Inflammatory macrophage treated with lipopolysaccharide for 1 hour (primary cell): ENCODE measurements at places on chromosomes 1 and 21.

- DNase-seq = no peak
Observed at GRCh38 chr1:95778217-95778616, 544.2 kb downstream of the RWDD3 start.

- no peak for DNase-seq
Observed at GRCh38 chr1:214429951-214430770, 121.2 kb downstream of the PTPN14 start.

DNA sequence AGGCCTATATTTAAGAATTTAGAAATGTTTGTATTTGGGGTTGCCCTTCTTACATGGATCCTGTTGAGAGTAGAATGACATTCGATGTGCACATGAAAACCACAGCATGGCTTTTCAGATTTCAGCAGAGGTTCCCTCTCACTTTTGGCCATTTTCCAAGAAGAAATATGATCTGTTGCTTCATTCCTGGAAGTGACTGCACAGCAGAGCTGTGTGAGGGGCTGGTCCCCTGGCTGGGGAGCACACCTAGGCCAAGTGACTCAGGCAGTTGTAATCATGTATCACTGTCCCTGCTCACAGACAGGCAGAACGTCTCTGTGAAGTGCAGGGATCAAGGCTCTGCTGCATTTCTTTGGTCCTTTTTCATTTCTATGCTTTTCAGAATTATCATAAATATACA, 32.3 kb downstream of the AGT start:
- peak; percentile 4 for DNase-seq

DNA sequence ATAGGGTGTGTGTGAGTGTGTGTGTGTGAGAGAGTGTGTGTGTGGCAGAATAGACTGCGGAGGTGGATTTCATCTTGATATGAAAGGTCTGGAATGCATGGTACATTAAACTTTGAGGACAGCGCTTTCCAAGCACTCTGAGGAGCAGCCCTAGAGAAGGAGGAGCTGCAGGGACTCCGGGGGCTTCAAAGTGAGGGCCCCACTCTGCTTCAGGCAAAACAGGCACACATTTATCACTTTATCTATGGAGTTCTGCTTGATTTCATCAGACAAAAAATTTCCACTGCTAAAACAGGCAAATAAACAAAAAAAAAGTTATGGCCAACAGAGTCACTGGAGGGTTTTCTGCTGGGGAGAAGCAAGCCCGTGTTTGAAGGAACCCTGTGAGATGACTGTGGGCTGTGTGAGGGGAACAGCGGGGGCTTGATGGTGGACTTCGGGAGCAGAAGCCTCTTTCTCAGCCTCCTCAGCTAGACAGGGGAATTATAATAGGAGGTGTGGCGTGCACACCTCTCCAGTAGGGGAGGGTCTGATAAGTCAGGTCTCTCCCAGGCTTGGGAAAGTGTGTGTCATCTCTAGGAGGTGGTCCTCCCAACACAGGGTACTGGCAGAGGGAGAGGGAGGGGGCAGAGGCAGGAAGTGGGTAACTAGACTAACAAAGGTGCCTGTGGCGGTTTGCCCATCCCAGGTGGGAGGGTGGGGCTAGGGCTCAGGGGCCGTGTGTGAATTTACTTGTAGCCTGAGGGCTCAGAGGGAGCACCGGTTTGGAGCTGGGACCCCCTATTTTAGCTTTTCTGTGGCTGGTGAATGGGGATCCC, 18.3 kb upstream of the HDAC1 start:
- DNase-seq = no peak

DNA sequence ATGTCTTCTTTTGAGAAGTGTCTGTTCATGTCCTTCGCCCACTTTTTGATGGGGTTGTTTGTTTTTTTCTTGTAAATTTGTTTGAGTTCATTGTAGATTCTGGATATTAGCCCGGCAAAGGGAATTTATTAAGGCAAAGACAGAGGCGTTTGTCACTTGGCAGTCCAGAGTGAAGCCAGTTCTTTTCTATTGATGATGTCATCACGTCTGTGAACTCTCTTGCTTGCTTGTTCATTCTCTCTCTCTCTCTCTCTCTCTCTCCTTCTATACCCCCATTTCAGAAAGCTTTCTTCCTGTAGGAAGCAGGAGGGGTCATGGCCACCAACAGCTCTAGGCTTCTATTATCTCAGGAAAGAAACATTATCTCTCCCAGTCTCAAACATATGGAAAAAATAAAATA, 291.3 kb downstream of the OMA1 start:
- DNase-seq = no peak

GRCh38 chr1:230691615-230692014, 22.3 kb downstream of the AGT start:
- no peak for DNase-seq

GRCh38 chr1:67552336-67552759, 122.1 kb upstream of the SERBP1 start:
- DNase-seq = no peak

DNA sequence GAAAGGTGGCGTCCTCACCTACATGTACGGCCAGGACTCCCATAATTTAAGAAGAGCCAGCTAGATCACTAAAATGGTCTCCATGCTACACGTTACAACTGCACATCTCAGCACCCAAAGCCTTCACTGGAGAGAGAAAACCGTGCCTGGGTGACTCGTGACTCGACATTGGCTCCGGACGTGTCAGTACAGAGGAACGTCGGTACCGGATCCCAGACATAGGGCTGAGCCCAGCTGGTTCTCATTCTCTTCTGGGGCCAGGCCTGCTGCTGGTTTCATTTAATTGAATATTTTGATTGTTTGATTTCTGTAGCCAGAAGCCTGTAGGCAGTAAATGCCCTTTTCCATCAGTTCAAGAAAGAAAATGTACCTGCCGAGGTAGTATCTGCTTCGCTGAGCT, 93.1 kb downstream of the HHIPL2 start:
- DNase-seq = no peak

GRCh38 chr21:41482301-41482700, 25.7 kb downstream of the TMPRSS2 start:
- no peak for DNase-seq

- no peak for DNase-seq
Observed at GRCh38 chr1:114189398-114189797, 35.7 kb upstream of the SYT6 start.

DNA sequence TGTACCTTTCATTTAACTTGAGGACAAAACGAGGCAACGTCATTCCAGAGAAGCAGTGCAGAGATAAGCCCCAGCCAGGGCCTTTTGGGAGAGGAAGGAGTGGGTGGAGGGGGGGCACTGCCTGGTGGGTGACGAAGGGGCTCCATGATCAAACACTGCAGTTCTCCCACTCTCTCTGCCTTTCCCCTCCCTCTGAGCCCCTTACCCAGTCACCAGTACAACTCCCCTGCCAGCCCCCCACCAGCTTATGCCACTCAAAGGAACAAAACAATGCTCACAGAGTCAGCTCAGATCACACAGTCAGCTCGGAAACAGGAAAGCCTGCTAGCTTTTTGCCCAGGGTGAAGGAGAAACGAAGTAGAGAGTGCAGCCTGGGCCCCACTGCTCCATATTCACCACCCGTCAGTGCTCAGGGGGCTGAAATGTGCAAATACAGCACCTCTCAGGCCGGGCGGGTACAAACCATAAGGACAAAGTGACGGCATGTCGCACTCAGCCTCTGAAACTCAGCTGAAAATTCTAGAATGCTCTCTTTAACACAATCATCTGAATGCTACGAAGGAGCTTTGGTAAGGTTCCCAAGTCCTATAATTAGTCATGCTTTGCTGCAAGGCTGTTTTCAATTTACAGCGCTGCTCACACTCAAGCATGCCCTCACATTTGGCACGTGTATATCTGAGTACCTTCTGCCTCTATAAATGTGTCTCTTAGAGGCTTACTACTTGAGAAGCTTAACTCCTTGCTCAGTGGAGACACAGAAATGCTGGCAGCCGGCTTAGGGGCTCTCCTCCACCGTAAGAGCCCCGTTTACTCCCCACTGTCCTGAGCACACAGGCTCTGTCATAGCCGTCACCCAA, 65.8 kb upstream of the RAB4A start:
- DNase-seq = no peak
